ENCODE measurements at places on chromosomes 3 and 15.

- no peak for DNase-seq
These were observed 12.6 kb downstream of the TMEM43 start for GRCh38 chr3:14137445-14137844.

- no peak for DNase-seq
These were observed 335.1 kb downstream of the EFHB start for GRCh38 chr3:19598870-19599269.

- no peak for DNase-seq
These were observed 83.3 kb upstream of the IGSF10 start for GRCh38 chr3:151544164-151544548.

DNA sequence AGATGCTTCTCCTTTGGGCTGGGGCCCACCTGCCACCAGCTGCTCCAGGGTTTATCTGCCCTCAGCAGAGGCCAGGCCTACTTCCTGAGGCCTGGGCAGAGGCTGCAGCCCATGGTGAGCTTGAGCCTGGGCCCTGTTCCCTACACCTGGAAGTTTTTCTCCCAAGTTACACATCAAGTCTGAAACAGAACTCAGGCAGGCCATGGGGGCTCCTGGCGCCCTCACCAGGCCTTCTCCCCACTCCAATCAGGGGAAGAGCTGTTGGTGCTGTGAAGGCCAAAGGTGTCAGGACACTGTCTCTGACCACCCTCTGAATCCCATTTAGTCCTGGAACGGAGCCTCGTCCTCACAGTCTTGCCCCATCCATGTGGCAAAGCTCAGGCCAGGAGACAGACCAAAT, 7.3 kb downstream of the VWA5B2 start:
- DNase-seq, result no peak

DNA sequence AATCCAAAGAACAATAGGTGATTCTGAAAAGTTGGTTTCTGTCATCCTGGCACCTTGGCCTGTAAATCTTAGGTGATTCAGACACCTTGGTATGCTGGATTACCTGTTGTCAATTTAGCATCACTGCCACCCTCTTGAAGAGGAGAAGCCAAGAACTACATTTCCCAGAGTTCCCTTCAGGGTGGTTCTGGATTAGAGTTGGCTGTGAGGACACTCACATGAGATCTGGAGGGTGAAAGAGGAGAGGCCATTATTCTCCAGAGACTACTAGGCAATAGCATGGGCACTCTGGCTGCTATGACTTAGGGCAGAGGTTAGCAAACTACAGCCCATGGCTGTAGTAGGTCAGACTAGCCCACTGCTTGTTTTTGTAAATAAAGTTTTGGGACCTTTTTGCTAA, 41.7 kb upstream of the CORO2B start:
- DNase-seq, result no peak

DNA sequence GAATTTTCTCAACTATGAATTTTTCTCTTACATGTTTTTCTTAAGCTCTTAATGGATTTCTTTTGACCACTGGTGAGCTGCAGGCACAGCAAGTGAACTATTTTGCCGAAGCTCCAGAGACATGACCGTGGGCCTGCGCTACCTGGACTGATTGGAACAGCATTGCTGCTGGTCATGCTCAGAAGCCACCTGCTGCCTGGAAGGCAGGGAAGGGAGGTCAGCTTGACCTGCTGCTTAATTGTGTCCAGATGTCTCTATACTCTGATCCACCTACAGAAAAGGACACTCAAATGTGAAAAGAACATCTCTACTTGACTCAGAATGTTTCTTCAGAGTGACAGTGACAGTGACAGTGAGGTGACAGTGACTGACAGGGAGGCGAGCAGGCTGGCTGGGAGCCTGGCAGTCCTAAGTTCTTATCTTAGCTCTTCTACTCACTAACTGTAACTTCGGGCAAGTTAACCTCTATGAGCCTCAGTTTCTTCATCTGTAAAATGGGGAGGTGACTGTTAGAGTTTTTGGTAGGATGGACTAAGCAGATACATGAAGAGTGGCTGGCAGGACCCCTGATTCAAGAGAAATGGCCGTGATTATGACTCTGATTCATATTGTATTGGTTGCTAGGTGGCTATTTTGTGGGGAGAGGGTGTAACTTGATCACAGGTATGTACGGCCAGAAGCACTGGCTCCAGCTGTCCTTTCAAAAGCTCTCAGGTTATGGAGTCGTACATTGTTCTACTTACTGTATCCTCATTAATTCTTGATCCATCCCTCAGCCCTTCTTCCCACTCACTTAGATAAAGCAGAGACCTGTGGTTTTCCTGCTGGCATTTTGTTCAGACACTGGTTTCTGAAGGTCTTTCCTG, 54.8 kb upstream of the DLG1 start:
- DNase-seq, result no peak

DNA sequence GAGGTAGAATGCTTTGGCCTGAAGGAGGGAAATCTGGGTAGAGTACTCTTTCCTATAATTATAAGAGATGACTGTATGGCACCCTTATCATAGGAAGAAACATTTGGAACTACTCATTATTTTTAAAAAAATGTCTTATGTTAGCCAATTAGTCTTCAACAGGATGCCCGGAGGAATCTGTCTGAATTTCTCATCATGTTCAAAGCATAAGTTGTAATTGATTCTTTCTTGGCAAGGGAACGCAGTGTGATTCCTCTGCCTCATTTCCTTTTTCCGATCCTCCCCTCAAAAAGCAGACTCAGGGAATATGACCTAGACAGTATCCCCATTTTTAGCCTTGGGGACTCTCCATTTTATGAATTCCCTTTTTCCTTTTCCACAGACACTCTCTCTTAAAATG, 165.1 kb downstream of the IL5RA start:
- no peak for DNase-seq

DNA sequence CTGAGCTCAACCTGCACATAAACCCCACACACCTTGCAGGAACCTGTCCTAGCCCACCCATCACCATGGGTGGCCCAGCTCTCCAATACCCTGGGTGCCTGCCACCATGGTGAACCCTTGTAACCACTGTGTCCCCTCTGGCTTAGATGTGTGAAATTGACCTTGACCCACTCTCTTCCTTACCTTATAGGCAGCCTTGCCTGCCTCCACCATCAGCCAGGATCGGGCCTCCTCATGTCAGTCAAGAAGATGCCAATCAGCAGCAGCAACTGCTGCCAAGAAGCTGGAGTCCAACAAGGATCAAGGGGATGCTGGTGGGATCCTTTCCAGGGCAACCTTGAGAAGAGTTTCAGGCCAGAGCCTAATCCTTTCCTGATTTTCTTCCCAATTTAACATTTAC, 8.8 kb upstream of the CYP11A1 start:
- DNase-seq, result no peak

DNA sequence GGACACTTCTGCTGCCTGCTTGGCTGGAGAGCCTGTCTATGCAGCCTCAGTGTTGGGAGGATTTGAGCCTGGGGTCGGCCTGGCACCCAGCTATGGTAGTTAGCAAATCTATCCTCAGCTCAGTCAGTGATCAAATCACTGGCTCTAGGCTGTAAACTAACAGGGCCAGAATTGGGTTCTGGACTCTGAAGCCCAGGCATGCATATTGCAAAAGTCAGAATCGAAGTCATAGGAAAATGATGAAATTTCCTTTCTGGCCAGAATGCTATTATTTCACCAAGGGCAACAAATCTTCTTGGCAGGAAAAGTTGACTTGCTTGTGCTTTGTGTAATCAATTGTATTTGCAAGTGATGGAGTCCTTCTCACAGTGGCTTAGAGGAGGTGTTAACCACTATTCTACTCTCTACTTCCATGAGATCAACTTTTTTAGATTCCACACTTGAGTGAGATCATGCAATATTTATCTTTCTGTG, 482.6 kb upstream of the TPRG1 start:
- DNase-seq, result no peak

GRCh38 chr3:4794798-4795197, 184.4 kb upstream of the BHLHE40 start:
- DNase-seq, result no peak

- no peak for DNase-seq
These were observed at the start of gene GCNT3 for GRCh38 chr15:59611276-59612260. Gene GCNT3, plus strand, starts transcription at chr15:59611783. Its CDS starts 6,456 bp downstream, at chr15:59618239.

DNA sequence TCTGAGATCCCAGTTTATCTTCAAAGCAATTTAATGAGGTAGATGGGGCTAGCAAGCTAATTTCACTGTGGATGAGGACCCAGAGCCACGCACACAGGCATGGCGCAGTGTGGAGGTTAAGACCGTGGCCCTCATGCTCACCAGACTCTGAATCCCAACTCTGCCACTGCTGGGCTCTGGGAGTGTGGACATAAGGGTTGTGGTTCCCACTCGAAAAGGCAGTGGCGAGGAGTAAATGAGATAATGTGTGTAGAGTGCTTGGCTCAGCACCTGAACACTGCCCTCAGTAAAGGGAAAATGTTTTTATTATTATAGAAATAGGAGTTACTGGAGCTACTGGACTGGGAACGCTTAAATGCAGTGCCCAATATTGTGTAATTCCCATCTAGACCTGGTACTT, 243.5 kb upstream of the TPM1 start:
- no peak for DNase-seq

DNA sequence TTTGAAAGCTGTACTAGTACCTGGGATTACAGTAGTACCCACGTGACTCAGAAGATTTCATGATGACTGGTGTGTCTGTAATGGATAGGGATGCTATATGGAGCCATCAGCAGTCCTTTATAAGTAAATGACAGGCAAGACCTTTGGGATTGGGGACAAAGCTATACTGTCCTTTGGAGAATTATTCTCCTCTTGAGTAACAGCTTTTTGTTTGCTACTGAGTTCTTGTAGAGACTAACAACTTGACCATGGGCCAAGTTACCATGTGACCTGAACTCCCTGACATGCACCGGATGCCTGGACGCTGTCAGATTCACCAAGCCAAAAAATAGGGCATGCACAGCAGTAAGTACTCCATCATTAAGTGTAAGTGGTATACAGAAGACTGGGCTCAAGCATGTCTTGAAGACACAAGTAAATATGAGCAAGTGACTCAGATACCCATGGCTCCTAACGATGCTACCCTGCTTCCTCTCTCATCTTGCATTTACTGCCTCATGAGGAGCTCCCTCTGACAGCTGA, 12.9 kb downstream of the SEC11A start:
- DNase-seq, result no peak

DNA sequence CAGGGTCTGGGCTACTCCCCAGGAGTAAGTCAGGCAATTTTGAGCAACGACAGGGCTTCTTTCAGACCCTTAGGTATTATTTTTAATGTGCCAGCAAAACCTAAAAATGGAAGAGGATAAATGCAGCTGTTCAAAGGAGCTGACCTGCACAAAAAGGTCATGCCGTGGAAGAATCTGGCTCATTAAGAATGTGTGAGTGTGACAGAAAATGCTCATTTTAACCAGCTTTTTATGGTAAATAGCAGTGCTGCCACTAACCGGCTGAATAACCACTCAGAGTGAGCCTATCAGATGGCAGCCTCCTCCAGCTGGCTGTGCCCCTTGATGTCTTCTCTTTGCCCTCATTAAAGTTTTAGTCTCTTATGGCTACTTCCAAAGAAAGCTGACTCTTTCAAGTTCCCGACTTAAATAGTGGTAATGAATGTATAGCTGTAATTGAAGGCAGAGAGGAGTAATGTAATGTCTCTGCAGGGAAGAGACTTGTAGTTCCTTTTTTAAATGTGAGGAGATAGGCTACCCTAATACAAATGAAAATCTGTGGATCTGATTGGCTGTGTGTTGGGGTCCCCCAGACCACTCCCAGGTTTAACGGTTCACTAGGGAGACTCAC, 9.5 kb upstream of the FSTL1 start:
- DNase-seq, result no peak

GRCh38 chr3:50474717-50475116, 28.7 kb downstream of the CACNA2D2 start:
- DNase-seq, result no peak

GRCh38 chr3:189529468-189529867, 101.7 kb upstream of the TP63 start:
- DNase-seq, result no peak

DNA sequence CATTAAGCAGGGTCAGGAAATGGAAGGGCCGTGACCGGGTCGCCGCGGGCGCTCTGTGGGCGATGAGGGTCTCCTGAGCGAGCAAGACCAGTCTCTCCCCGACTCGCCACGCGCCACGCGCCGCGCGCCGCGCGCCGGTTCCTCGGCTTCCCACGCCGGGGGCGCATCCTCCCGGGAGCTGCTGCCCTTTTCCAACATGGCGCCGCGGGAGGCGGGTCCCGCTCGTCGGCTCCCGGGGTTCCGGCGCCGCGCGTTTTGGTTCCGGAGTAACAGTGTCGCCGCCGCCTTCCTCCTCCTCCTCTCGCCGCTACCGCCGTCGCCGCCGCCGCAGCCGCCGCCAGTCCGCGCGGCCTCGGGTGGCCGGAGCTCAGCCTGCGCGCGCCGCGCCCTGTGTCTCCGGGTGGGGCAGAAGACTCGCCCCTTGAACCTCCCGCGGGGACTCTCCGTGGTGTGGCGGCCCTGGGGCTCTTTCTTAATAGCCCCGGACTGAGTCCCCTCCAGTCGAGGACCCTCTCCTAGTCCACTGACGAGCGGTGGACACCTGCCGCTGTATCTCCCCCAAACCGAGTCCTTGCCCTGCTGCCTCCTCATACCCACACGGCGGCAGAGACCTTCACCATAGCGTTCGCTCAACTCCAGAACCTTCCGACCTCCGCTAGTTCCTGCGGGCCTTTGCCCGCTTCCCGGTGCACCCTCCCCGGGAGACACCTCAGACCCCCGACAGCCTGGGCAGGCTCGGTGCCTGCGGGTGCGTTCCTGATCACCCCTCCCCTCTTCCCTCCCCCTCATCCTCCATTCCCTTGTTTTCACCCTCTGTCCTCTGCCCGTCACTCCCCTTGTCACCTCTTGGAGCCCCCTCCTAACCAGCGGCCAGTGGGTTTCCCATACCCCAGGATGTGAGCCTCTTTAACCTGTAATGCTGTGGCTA, at the start of gene MAP2K5:
Gene MAP2K5 (plus strand): TSS at position 284 of the 928 bp plus-strand sequence. CDS start 633 bp downstream, at position 917.
- peak; percentile 85 for DNase-seq

DNA sequence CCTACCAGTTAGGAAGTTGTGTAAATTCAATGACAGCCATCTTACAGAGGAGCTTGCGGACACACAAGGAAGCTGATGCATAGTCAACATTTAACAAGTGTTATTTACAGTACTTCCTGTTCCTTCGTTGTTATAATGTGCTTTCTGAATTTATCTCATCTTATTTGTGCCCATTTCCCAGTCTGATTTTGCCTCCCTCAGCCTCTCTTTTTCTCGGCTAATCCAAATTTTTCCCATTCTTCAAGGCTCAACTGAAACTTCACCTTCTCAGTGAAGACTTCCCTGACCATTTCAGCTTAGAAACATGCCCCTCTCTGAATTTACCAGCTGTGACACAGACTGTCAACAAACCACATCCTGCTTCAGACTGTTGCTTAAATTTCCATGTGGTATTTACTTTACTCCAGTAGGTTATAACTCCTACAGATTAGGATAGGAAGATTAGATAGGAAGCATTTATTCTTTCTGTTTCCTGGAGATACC, 55.7 kb upstream of the CP start:
- DNase-seq, result no peak

- no peak for DNase-seq
These were observed 12.2 kb upstream of the RASGRP1 start for GRCh38 chr15:38576837-38577236.
